NB4 (cell line): ENCODE measurements at places on chromosomes 5 and 9.

DNA sequence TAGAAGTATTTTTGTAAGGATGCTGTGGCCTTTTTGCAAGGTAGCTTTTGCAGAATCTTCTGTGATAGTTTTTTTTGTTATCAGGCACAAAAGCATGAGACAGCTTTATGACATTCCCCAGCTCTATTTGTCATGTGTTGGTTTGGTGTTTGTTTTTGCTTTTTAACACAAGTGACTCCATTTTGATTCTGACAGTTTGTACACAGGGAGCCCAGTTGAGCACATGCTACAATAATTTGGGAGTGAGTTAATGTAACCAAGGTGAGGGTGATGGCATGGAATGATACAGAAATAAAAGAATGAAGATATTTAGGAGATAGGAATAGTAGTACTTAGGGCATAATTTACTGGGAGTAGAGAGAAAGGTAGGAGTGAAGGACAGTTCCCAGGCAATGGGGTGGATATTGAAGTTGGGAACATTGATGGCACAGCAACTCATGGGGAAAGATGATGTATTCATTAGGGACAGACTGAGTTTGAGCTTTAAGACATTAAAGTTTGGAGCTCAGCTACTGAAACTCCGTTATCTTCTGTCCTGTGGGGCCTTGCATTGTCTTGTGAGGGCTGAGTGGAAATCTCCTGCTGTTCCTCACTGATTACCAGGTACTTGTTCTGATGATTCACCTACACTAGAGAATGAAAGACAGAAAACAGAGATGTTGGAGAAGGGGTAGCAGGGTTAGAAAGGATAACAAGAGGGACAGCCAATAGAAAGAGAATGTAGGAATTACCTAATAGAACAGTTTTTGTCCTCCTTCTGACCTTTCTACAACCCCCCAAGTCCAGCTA, 88.3 kb upstream of the CCDC112 start:
- no peak for DNase-seq

- DNase-seq = no peak
Observed at GRCh38 chr9:86795823-86796553, 151.3 kb downstream of the GAS1 start.

GRCh38 chr5:160539431-160539830, 117.8 kb downstream of the PTTG1 start:
- no peak for DNase-seq

GRCh38 chr9:27329291-27329690, 32.3 kb upstream of the EQTN start:
- no peak for DNase-seq

DNA sequence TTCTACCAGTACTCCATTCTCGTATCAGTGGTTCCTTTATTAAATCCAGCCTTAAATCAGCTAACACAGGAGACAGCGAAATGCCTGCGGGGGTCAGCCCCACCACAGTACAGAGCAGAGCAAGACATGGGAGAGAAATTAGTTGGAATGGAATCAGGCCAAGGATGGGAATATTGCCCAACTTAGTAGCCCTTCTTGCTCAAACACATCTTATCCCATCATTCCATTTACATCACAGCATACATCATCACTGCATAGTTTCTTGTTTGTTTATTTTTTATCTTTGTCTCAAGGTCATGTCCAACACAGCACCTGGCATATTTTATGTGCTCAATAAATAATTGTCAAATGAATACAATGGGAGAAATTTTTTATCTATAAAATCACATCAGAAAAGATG, 34.3 kb upstream of the DAB2 start:
- DNase-seq = no peak

GRCh38 chr5:138945421-138946240, 70.5 kb upstream of the LRRTM2 start:
- DNase-seq = no peak

- peak; percentile 91 for DNase-seq
Observed at GRCh38 chr5:138032028-138032571, 779 bp downstream of the FAM13B start.

- no peak for DNase-seq
Observed at GRCh38 chr5:116652903-116653302, 78.3 kb upstream of the SEMA6A start.

DNA sequence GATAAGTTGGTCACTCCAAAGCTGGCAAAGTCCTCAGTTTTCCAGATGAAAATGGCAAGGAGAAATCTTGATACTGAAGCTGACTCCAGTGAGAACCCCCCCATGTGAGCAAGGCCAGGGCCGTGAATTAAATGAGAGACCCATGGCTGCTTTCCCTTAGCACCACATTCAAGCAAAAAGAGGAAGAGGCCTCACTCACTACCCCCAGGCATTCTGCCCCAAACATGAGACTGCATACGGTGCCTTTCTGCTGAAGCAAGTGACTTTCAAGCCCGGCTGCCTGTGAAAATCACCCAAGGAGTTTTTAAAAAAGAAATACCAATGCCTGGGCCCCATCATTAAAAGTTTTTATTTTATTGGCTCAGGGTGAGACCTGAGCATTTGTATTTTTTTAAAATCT, 66.9 kb downstream of the TMEM252 start:
- peak; percentile 45 for DNase-seq
